ENCODE measurements at places on chromosomes 2 and 18. TPM values are rescaled to one million over a fixed set of nuclear protein-coding genes. Genes with fewer than 3 reads are reported as not detected.

The PRKAG3 gene
- total RNA-seq, result not detected

The CTIF gene
- 54.8 TPM for total RNA-seq

The NPAS2 gene
- total RNA-seq, result 10.1 TPM

The GDF7 gene
- 0.62 TPM for total RNA-seq

The C18orf54 gene
- total RNA-seq, result 3.9 TPM

The DSC3 gene
- total RNA-seq, result 0.24 TPM

The KYNU gene
- total RNA-seq, result 30.6 TPM

The KIF1A gene
- total RNA-seq, result 0.24 TPM

The CHST9 gene
- total RNA-seq, result 5.6 TPM

The PPP1R1C gene
- 2.9 TPM for total RNA-seq

The CREB1 gene
- 71.3 TPM for total RNA-seq

The ERBB4 gene
- 25.3 TPM for total RNA-seq

The SPATA3 gene
- not detected for total RNA-seq

The SPAG16 gene
- 16.7 TPM for total RNA-seq
